DMS153 (cell line): ENCODE measurements at places on chromosomes 16 and 17.

DNA sequence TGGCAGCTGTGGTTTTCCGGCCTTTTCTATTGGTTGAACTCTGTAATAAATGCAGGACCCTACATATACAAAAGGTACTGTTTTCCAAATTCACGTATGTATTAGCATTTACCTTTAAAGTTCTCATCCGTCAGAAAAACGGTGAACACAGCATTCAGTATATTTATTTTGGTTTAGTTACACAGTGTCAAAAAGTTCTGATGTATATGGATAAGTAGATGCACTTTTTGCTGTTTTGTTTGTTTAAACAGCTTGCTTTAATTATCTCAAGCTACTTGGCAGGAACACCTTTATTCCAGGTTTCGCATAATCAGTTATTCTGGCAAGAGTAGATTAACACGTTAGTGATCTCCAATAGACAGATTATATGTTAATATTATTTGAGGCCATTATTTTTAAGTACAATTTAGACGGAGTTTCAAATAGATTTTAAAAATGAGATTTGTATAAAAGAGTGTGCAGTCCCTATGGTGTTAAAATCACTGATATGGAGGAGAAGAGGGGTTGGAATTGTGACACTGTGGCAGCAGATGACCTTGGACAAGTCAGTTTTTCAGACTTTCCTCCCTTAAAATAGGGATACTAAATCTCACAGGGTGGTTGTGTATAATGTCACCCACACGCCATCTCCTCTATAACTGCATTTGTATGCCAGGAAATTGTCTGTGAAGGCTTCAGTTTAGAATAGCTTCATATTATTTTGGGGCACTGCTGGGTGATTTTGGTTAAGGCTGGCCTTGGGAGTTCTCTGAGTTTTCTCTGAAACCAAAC, 2.1 kb downstream of the HERPUD1 start:
- DNase-seq, result no peak

DNA sequence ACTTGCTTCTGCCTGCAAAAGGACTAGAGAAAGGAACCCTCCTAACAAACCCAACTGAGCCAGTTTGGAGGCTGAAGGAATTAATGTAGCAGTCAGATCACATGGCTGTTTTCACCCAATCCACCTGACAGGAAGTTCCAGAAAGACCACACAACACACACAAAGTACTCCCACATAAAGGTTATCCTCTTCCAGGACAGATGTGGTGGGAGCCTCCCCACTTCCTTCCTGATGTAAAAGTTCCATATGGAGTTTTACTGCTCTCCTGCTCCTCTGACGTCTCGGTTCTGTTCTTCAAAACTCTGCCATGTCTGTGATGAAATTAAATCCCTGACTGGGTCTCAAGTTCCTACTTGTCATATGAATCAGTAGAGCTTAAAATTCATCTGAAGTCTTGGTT, 497.0 kb upstream of the HSBP1 start:
- DNase-seq, result no peak

DNA sequence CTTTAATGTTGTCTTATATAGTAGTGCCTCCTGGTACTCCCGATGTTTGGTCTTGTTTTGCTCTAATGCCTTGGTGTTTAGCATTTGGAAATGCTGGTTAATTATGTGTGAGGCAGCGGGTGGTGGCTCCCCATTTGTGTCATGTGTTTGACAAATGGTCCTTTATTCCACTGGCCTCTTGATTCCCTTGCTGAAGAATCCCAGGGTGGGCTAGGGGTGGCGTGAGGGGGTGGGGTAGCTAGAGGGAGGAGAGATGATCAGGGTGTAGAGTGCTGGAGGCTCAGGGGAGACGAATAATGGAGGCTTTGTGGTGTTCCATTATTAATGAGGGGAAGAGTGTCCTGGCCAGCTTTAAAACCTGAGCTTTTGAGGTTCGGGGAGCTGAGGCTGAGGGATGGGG, 5.4 kb downstream of the DYNLL2 start:
- DNase-seq, result no peak

DNA sequence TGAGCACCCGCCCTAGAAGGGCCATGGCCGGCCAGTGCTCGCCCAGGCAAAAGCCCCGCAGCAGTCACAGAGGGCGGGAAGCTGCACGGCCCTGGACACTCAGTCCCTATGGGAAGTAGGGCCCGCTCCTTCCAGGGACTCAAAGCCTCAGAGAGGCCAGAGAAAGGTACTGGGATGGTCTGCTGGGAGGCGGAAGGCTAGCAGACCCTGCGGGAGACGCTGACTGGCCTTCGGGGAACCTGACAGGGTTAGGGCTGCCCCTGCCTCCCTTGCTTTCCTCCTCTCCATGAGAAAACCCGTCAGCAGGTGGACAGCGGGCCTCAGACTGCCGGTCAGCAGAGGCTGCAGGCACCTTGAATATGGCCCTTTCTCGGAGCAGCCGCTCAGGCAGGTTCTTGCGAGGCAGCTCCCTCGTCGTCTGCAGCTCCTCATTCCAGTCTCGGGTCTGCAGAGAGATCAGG, 11.5 kb downstream of the CLUH start:
- DNase-seq, result no peak

DNA sequence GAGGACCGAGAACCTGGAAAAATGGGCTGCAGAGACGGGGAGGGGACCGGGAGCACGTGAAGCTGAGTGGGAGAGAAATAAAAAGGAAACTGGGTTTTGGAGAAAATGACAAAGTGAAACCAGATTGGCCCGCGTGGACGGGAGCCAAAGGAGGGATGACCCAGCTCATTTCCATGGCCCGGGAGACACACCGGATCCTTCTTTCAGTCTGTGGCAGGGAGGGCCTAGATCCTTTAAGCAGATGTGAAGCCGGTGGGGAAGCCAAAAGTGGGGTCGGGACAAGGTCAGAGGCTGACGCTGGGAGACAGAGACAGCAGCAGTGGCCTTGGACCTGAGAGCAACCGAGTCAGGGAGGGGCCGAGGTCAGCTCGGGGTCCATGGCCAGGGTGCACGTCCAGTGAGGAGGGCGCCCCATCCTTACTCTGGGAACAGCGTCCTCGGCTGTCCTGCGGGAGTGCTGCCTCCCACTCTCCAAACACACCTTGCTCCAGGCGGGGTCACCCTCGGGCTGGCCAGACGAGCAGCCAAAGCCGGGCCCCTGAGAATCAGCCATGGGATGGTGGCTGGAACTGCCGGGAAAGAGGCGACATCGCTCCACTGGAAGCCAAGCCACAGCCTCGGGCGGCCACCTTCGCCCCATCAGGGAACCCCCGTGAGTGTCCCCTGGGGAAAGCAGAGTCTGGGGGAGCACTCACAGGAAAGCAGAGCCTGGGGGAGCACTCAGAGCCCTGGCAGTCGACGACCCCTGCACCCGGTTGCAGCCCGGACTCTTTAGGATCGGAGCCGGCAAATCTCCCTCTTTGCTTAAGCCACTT, 17.3 kb downstream of the CA5A start:
- DNase-seq, result no peak

- peak; percentile 87 for DNase-seq
Observed at GRCh38 chr16:84841787-84842300, 22.1 kb downstream of the CRISPLD2 start.

- DNase-seq, result no peak
Observed at GRCh38 chr16:79644971-79645667, 44.6 kb upstream of the MAF start.

DNA sequence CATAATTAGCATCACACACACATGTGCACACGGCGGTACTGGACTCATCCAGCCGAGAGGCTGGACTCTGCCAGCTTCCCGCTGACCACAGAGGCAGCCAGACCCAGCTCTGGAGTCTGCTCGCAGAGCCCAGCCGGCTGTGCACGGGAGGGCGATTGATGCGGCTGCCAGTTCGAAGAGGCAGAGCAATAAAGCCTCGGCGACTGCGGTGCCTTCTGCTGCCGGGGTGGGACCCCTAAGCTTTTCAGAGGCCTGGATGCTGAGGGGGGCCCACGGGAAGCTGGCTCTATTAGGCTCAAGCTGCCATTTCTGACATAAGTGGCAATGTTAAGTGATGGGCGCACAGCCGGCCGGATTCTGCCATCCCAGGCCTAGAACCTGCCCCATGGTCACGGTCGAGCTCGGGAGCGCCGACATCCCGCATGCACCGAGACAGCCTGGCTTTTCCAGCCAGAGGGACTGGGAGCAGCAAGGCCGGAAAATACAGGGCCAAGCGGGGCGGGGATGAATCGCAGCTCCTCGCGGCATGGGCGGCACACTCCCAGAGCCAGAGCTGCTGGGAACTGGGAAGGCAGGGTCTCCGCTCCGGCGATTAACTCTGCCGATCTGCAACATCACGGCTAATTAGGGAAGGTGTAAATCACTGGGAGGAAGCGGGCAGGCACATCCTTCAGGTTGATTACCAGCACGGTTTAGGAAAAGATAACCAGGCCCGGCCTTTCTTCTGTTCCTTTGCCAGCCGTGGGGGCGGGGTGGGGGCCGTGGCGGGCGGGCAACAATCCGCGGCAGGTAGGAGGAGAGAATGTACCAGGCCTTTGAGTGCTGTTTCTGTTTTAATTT, 57.7 kb downstream of the TBC1D16 start:
- DNase-seq, result no peak

- DNase-seq, result peak; percentile 36
Observed at GRCh38 chr17:70552230-70552981, 383.1 kb downstream of the KCNJ2 start.

GRCh38 chr16:54369861-54370260, 83.3 kb upstream of the IRX3 start:
- DNase-seq, result no peak

DNA sequence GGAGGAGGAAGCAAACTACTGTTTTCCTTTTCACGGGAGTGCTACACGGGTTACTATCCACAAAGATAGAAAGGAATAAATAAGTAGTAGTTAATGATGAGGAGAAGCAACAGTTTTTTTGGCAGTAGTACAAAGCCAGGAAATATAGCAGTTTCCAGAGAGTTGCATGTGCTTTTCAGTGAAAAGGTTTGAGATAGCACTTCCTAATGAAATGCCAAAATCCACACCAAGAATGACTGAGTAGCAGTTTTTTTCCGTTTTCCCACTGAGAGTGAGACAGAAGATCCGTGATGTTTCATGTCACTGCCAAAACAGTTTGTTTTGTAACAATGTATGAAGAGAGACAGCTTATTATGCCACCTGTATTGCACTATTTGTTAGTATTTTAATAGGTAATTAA, 129.1 kb downstream of the STX8 start:
- DNase-seq, result no peak

GRCh38 chr16:19846436-19846835, 38.2 kb downstream of the GPRC5B start:
- DNase-seq, result no peak

- no peak for DNase-seq
Observed at GRCh38 chr17:32276171-32276601, 10.6 kb downstream of the RHBDL3 start.

DNA sequence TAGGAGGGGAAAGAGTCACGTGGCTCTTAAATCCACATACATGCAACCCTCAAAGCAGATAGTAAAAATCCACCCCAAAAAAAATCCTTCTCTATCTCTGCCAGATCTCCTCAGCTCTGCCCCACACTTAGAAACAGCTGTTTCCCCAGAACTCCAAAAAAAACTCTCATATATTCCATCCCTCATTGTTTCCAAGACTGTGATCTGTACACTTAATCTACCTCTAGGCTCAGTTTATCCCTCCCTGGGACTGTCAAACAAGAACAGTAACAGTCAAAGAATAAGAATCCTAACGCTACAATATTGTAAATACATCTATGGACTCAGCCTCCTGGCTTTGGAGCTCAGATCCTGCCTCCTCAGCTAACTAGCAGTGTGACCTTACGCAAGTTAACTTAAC, 11.6 kb downstream of the CUEDC1 start:
- DNase-seq, result no peak

GRCh38 chr17:19996502-19996901, 12.7 kb upstream of the SPECC1 start:
- no peak for DNase-seq

DNA sequence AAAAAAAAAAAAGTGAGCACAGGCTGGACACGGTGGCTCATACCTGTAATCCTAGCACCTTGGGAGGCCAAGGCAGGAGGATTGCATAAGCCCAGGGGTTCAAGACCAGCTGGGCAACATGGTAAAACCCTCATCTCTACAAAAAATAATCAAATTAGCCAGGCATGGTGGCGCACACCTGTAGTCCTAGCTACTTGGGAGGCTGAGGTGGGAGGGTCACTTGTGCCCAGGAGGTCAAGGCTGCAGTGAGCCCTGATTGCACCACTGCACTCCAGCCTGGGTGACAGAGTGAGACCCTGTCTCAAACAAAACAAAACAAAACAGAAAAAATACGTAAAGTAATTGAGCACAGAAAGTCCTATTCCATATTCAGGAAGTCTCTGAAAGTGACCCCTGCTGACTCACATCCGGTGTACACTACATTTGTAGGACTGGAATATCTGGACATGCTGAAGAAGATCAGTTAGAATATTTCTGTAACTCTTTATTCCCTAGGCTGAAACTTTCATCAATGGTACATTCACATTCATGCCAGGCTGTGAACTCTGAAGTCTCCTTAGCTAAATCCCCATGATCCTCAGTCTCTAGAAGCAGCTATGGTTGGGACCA, 66.0 kb upstream of the HAS3 start:
- DNase-seq, result no peak

- DNase-seq, result no peak
Observed at GRCh38 chr17:50289278-50289677, 15.0 kb downstream of the TMEM92 start.

DNA sequence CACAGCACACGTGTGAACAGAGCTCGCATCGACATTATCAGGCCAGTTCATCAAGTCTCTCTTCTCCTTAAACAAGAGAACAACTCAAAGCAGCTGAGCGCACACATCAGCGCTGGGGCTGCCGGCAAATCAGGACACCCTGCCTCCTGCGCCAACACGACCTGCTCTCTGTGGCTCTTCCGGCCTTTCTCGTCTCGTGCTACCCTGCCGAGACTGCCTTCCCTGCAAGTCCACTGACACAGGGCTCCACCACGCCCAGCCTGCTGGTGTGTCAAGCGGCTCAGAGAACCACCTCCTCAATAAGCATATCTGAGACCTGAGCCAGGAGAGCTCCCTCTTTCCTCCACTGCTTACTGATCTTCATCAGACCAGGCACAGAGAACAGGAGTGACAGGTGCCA, 96.9 kb downstream of the ZNF778 start:
- DNase-seq, result no peak

- no peak for DNase-seq
Observed at GRCh38 chr16:49400611-49401010, 27.0 kb downstream of the C16orf78 start.

DNA sequence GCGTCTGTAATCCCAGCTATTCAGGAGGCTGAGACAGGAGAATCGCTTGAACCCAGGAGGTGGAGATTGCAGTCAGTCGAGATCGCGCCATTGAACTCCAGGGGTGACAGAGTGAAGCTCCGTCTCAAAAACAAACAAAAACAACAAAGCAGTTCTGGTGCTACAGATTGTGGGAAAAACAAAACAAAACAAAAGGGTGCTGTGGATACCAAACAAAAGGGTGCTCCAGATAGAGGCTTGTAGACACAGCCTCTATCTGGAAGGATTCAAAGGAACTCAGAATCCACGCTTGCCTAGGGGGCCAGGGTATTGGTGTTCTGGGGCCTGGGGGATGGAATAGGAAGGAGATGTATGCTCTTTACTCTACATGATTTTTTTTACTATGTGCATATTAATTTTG, 2.5 kb downstream of the MYLK3 start:
- DNase-seq, result peak; percentile 39

- DNase-seq, result no peak
Observed at GRCh38 chr17:7854851-7855659, at the start of gene TMEM88. Gene TMEM88, plus strand, starts transcription at chr17:7855066. Its CDS starts 9 bp downstream, at chr17:7855075.

GRCh38 chr16:87976665-87977064, 25.4 kb downstream of the BANP start:
- no peak for DNase-seq
